HS-5 (cell line): ENCODE measurements at places on chromosomes 11 and 22.

- no peak for DNase-seq
Measured at GRCh38 chr22:40020956-40021355, 26.2 kb downstream of the FAM83F start.

DNA sequence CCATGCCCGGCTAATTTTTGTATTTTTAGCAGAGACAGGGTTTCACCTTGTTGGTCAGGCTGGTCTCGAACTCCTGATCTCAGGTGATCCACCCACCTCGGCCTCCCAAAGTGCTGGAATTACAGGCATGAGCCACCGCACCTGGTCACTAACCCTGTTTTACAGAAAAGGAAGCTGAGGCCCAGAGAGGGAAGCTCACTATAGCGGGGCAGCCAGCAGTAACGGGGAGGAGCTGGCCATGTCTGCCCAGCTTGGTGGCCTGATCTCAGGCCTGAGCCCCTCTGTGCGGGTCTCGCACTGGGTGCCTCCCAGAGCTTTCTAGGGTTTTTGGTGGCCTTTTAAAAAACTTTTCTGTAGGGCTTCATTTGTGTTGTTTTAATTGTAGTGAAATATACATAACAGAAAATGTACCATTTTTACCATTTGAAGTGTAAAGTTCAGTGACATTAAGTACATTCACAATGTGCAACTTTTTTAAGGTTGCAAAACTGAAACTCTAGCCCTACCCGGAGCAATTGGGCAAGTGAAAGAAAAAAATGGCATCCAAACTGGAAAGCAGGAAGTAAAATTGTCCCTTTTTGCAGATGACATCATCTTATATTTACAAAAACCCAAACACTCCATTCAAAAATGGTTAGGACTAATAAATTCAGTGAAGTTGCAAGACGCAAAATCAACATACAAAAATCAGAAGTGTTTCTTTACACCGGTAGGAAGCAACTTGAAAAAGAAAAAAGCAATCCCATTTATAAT, 14.5 kb upstream of the CYTH4 start:
- no peak for DNase-seq

DNA sequence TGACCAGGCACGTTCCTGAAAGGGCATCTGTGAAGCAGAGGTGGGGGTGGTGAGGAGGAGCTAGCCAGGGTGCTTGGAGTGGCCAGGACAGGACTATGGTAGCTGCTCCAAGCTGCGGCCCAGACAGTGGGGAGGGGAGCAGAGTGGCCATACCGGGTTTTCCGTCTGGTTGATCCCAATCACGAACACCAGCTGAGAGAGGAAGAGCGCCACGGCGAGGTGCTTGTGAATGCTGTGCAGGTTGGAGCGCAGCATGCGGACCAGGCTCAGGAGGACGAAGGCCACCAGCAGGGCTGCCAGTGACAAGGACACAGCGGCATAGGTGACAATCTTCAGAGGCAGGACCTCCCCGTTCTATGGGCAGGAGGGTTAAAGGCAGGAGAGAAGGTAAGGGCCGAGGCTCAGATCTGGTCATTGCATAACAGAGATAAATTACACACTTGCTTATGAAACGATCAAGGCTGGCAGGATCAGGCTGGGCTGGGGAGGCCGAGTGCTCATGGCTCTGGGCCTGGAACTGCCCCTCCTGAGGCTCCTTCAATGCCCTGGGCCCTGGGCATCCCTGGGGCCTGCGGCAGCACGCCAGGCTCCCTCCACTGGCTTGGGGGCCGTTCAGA, 41.5 kb downstream of the TRMU start:
- no peak for DNase-seq

GRCh38 chr22:35537232-35537631, 3.4 kb upstream of the RASD2 start:
- no peak for DNase-seq

GRCh38 chr11:103737747-103738146, 298.7 kb upstream of the DDI1 start:
- no peak for DNase-seq

- no peak for DNase-seq
Measured at GRCh38 chr22:38490915-38491314, 15.2 kb downstream of the DDX17 start.
